Activated naive CD4-positive, alpha-beta T cell treated with anti-CD3 and anti-CD28 coated beads, Interleukin-2, amount 10 ng/mL, durations not matched to agents 5 hours and 36 hours (primary cell): ENCODE measurements at places on chromosomes 3 and 15. TPM values are rescaled to one million over a fixed set of nuclear protein-coding genes. Genes with fewer than 3 reads are reported as not detected.

The DLEC1 gene
- 5.1 TPM for total RNA-seq

The PIERCE2 gene
- 0.35 TPM for total RNA-seq

The CERS3 gene
- total RNA-seq, result 0.75 TPM

The SHF gene
- total RNA-seq, result 1.1 TPM

The PLCB2 gene
- 178 TPM for total RNA-seq

The LAMB2 gene
- not detected for total RNA-seq

The ADAMTS17 gene
- total RNA-seq, result 8.9 TPM

The SPTBN5 gene
- total RNA-seq, result 1.9 TPM
